ENCODE measurements at places on chromosomes 6 and 20.
A peak's percentile ranks its signal among the peaks of the same experiment; 100 is the strongest.

DNA sequence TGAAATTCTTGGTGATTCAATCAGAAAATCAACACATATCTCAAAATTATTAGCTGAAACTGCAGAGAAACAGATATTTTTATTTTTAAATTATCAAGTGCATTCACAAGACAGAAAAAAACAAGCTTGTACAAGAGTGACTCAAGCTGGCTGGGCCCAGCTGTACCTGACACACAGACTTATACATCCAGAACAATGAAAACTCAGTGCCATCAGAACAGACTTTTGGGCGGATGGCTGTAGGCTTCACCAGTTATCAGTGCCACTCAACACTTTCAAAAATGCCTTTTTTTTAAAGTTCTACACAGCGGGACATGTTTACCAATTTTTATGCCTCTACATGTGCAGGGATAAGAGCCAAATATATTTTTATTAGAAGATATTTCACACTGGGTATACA, 102.8 kb downstream of the MYB start:
- DNase-seq: no peak

DNA sequence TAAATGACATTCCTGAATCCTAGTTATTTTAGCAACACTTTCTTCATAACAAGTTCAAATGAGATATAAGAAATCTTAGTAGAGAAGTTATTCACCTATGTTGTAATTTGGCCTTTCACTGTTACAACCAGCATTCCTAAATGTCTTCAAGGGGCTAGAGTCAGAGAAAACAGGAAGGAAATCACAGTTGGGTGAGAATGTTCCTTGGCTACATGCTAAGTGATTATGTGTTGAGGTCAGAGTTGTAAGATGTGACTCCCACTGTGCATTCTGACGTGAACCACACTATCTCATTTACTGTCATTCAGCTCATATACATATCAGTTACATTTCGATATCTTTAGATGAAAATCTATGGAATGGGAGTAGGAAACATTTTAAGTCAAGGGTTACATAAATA, 51.0 kb upstream of the MLIP start:
- no peak for DNase-seq

DNA sequence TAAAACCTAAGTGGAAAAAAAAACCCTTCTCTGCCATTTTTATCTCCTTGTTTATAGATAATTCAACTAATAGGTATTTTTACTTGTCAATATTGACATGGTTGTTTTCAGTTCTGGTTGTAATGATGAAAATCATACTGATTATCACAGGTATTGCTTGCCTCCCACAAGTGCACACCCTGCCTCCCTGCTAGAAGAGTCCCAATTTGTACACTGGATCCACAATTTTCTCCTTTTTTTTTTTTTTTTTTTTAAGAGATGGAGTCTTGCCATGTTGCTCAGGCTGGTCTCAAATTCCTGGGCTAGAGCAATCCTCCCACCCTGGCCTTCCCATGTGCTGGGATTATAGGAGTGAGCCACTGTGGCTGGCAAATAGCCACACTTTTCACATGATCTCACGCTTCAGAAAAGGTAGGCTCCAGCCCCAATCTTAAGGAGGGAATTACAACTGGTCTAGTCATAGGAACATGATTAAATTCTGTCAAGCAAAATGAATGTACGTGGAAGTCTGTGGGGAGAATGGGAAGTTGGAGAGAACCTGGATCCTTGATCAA, 12.3 kb downstream of the DYNLT2 start:
- DNase-seq: peak; percentile 67

- DNase-seq: no peak
Observed at GRCh38 chr6:163231356-163232014, 183.0 kb upstream of the QKI start.

DNA sequence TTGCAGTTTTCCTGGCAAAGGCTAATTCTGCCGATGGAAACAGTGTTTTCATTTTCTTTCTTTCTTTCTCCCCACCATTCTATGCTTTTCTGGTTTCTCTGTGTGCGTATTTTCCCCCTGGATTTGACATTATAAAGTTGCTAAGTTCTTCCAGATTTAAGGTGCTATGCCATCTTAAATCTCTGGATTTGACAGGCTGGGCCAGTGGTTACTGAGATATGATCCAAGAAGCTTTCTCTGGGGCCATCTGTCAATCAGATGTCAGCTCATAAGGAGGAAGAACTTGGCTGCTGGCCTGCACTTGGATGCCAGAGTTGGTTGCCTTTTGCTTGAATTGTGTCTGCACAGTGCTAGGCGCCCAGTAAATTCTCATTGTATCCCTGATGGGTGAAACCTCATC, 39.7 kb downstream of the SLC2A10 start:
- peak; percentile 62 for DNase-seq

DNA sequence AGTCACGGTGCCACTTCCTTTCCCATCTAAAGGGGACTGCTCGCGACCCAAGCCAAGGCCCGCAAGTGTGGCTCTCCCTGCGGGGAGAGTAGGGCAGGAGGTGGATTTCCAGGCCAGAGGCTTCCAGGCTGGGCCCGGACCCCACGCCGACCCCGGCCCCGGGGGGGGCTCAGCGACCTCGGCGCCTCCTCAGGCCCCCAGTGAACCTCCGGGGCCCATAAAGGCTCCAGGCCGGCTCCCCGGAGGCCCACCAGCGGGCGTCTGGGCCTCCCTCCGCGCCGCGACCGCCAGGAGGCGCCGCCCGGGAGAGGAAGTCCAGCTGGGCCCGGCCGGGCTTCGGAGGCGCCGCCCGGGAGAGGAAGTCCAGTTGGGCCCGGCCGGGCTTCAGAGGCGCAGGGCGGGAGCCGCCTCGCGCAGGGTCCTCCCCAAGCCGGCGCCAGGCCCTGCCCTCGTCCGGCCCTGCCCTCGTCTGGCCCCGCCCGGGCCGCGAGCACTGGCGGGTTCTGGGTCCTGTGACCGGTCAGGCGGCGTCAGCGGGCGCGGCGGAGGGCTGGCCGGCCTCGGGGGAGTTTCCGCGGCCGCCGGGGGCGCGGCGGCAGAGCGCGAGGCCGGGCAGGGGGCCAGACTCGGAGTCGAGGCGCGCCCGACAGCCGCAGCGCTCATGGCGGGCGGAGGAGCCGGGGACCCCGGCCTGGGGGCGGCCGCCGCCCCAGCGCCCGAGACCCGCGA, at the start of gene RAB32:
Gene RAB32, plus strand, starts transcription at position 623 of the 729 bp plus-strand sequence. Its CDS starts 39 bp downstream, at position 662.
- DNase-seq: no peak

DNA sequence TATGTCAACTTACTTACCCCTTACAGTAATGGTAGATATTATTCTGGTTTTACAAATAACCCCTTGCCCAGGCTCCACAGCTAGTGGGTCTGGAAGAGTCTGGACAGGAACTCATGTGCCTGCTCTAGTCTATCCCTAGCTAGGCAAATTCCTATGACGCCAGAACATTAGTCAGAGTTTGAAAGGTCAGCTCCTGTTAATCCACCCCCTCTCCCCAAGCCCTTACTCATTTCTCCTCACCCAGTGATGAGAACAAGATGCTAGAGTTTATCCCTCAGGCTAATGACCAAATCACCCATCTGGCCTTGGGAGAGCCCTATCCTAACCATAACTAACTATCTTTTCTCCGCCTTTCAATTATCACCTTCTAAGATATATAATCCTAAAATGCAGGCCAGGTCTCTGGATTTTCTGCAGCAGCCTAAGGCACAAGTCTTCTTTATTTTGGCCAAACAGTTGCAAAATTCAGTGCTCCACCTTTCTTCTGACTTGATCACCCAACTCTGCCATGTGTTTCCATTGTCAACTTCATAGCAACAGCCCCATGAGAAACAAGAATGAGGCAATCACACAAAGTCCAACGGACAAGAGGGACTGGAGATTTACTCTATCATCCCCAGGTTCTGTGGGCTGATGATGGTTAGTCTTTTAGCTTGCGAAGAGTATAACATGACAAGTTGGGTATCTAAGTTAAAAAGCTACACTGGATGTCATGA, 113.3 kb downstream of the TASP1 start:
- DNase-seq: no peak

DNA sequence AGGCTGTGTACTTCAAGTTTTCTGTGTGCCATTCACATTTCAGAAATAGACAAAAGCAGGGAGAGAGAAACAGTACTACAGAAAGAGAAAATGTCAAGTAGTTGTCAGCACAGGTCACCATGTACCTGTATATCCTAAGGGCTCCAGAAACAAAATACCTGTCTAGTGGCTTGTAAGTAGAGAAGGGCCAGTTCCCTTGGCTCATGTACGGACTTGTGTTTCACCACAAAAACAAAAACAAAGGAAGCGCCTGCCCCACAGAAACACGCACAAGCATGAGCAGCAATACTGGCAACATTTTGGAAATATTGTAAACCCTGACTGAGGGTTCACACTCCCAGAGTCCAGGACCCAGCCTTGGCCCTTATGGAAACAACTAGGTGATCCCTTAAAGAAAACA, 44.3 kb downstream of the CNKSR3 start:
- no peak for DNase-seq

GRCh38 chr6:152401978-152402377, 235.2 kb downstream of the SYNE1 start:
- no peak for DNase-seq

- DNase-seq: no peak
Observed at GRCh38 chr20:29448806-29449470, 1808.5 kb upstream of the DEFB115 start.

DNA sequence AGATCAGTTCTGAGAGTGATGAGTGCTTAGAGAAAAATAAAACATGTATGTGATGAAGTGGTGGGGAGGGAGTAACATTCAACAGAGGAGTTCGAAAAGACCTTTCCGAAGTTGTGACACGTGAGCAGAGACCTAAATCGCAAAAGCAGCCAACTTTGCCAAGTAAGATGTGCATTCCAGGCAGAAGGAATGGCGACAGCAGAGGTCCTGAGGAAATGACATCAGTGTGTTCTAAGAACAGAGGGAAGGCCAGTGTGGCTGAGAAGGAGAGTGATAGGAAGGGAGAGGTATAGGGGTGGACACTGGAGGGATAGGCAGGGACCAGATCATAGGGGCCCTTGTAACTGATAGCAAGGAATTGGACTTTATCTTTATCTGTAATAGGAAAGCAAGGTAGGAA, 51.3 kb downstream of the ADAT2 start:
- DNase-seq: no peak

GRCh38 chr20:57108742-57109570, 157.5 kb downstream of the BMP7 start:
- no peak for DNase-seq

DNA sequence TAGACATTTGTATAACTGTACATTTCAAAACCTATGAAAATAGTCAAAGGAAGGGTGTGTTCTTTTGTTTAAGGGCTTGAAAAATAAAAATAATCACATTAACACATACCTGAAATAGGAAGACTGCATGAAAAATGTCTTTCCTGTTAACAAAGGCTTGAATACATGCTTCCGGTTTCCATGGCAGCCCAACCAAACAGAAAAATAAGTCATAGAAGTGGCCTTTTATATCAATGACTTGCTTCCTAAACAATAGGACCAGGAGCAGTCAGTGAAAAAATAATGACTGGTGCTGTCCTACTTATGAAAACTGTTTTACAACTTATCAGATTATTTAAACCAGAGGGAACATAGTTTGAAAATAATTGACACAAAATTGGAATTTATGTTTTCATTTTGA, 412.6 kb upstream of the PLCB4 start:
- DNase-seq: no peak

GRCh38 chr6:8831366-8832152, 396.2 kb upstream of the SLC35B3 start:
- no peak for DNase-seq

DNA sequence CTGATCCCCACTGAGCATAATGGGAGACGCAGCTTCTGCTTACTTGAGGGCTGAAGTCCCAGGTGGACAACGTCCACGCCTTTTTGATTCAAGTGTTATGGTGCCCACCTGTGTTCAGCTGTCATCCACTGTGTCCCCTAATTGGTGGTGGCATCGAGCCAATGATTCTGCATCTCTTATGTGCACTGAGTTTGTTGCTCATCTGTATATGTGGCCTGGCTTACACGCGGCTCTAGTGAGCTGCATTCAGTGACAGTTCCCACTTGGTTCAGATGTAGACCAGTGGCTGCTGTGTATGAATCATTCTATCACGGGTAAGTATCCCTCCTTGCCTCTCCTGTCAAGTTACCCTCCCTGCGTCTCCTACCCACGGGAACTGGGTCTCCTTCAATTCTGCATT, 131.2 kb upstream of the CLDN20 start:
- DNase-seq: peak; percentile 46

DNA sequence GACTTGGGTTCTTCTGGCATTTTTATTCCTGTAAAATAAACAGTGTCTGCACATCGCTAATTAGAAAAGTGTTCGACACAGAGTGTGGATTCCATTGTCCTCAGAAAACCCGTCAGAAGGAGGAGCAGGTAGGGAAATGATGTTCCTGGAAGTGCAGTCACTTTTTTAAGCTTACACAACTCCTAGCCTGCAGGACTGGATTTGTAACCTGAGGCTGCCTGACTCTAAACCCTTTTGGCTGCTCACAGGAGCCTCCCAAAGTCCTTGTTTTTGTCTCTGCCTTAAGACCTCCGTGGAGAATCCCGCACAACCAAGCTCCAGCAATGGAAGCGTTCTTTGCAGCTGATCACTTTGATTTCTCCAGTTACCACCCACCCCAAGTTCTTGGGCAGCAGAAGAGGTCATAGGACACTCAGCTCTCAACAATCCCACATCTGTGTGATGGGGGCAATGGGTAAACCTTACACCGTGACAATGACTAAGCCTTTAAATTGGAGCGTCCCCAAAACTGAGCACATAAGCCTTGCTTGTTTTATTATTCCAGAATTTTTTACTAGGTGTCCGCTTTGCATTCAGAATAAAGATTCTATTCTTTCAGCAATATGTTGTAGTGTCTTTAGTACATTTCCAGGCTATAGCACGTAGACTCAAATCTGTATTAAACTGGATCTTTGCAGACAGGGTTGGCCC, 227.9 kb downstream of the TBXT start:
- no peak for DNase-seq

DNA sequence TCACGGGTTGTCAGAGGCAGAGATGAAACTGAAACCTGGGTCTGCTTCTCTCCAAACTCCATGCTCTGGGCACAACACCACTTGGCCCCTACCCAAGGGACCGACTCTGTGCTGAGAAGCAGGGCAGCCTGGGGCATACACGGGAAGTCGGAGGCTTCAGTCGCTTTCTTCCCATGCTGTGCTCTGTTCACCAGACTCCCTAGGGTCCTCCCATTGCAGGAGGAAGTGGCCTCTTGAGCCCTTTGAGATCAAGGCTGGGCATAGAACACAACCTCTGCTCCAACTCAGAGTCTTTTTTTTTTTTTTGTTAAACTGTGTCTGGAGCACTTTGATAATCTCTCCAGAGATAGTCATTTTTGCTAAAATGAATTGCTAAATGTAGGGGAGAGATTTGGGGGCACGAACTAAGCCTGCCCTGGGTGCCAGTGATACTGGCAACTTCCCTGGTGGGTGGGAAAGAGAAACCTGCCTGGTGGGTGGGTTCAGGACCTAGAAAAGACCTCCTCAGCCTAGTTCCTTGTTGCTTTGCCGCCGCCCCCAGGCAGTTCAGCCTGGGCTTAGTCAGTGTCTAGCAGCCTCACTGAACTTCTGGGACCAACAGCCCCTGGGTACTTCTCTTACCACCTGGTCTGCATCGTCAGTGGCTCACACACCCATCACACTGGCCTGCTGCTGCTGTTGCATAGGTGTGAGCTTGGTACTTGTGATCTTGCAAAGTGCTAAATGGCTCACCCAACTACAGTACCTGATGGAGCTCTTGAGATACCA, 62.0 kb downstream of the PPP1R14C start:
- no peak for DNase-seq

- peak; percentile 80 for DNase-seq
Observed at GRCh38 chr6:142851601-142852000, 93.4 kb downstream of the HIVEP2 start.

GRCh38 chr20:17653835-17654648, 28.0 kb downstream of the RRBP1 start:
- no peak for DNase-seq

Data from NCI-H524 (cell line).